ENCODE measurements at places on chromosomes 7 and 10.

- DNase-seq = no peak
Measured at GRCh38 chr10:132556994-132557441, 19.4 kb downstream of the INPP5A start.

- no peak for DNase-seq
Measured at GRCh38 chr10:34125702-34126101, 689.4 kb downstream of the PARD3 start.

GRCh38 chr7:122622682-122623081 is 76.2 kb downstream of the RNF133 start:
- DNase-seq = no peak

- no peak for DNase-seq
Measured at GRCh38 chr7:148264933-148265557, 325.5 kb upstream of the C7orf33 start.

- DNase-seq = no peak
Measured at GRCh38 chr10:34049469-34049868, 715.0 kb upstream of the NRP1 start.

GRCh38 chr7:18200266-18200665 is 172.6 kb upstream of the PRPS1L1 start:
- no peak for DNase-seq
